NCI-H187 (cell line): ENCODE measurements at places on chromosomes 2 and 18.

- DNase-seq: no peak
Observed at GRCh38 chr2:44430342-44430741, 68.6 kb downstream of the CAMKMT start.

DNA sequence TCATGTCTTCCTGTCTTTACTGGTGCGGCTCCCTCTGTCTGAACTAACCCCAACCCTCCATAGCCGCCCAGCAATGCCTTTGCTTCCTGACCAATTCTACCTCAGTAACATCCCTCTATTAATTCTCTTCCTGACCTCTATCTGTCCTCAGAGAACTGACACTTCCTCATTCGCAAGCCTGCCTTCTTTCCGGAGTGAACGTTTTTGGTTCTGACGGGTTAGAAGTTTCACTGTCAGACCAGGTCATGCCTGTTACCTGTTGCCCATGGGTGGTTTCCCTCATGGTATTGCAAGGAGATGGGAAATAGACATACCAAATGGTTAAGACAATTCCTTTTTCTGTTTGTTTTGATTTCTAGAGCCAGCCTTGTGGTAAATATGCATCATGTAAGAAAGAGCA lies 453.4 kb upstream of the SLC14A2 start:
- no peak for DNase-seq

GRCh38 chr18:42078711-42079110 lies 123.7 kb downstream of the PIK3C3 start:
- no peak for DNase-seq

DNA sequence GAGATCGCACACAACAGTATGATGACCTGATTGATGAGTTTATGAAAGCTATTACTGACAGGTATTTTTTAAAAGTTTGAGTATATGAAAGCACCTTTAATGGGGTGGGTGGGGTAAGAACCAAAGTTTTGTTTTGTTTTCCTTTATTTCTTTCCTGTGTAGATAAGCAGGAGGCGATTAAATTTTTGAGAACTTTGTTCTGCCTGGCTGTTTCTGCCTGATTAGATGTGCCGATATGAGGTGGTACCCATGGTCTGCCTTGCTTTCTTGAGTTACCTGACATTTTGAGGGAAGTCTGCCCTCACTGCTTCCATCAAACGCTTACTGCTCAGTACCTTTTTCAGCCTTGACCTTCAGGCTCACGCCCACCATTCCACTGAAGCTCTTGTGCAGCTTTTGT lies 39.2 kb downstream of the ME2 start:
- DNase-seq: no peak

DNA sequence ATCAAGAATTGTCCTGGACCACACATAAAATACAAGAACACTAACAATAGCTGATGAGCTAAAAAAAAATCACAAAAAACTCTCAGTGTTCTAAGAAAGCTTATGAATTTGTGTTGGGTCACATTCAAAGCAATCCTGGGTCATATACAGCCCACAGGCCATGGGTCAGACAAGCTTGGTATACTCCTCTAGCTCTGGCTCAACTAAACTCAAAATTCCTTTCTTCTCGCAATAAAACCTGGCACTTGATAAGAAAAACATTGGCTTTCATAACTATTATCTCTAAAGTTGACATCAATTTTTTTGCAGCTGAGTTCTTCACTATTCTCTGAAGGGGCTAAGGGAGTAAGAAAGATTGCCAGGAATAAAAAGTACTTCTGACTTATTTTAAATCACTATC lies 38.3 kb downstream of the FBXO48 start:
- no peak for DNase-seq

GRCh38 chr18:13849791-13850190 lies 25.8 kb downstream of the MC5R start:
- DNase-seq: no peak

GRCh38 chr18:63664571-63664970 lies 2.9 kb upstream of the SERPINB3 start:
- no peak for DNase-seq

DNA sequence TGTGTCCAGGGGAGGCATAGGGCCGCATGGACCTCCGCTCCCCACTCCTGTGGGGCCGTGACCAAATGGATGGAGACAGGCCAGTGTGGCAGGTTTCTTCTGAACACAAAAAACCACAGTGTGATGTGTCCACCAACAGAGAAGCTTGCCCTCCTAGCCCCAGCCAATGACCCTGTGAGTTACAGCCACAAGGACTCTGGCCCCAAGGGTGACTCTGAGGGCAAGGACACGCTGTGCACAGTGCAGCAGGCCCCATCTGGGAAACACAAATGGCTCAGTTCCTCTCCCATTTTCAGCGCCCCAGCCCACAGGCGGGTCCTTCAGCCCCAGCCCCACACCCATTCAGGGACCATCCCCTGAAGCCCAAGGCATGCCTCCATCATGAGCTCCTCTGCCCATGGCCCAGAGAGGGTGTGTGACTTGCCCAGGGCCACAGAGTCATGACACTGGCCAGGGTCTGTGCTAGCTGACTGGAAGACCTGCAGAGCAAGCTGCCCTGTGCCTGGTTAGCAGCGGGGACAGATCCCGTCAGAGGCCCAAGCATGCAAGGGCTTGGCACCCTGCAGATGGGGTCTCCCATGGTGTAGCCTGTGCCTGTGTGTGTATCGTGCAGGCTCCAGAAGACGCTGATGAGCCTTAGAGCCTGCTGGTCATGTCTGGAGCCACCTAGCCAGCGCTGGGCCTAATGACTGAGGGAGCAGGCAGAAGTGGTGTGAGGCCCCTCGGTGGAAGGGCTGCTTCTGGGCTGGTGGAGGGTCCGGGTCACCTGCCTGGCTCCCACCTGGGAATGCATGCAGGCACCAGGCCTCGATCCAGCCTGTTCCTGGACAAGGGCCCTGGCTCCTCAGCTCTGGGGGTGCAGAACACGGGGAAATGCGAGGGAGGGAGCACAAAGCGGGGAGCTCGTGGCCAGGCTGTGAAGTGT lies 47.7 kb downstream of the HS6ST1 start:
- DNase-seq: no peak

DNA sequence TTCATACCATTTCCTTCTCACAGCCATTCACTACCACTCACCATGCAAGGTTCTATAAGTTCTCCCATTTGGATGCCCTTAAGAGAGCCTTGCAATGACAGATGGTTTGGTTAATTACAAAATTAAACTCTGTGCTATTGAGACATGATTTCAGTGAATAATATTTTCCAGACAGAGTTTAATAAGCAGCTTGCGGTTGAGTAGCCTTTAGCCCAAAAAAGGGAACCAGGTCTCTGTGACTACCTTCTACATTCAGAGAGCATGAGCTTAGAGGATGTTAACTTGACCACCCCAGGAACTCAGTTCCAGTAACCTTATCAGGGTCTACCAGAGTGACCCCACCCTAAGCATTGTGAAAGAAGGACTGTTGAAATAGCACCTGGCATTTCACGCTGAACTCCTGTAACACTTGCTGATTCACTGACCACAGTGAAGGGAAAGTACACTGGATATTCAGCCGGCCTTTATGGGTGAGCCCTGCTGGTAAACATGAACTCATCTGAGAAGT lies 1173.1 kb upstream of the ZEB2 start:
- DNase-seq: no peak

GRCh38 chr2:140064243-140064642 lies 1284.1 kb upstream of the NXPH2 start:
- no peak for DNase-seq

DNA sequence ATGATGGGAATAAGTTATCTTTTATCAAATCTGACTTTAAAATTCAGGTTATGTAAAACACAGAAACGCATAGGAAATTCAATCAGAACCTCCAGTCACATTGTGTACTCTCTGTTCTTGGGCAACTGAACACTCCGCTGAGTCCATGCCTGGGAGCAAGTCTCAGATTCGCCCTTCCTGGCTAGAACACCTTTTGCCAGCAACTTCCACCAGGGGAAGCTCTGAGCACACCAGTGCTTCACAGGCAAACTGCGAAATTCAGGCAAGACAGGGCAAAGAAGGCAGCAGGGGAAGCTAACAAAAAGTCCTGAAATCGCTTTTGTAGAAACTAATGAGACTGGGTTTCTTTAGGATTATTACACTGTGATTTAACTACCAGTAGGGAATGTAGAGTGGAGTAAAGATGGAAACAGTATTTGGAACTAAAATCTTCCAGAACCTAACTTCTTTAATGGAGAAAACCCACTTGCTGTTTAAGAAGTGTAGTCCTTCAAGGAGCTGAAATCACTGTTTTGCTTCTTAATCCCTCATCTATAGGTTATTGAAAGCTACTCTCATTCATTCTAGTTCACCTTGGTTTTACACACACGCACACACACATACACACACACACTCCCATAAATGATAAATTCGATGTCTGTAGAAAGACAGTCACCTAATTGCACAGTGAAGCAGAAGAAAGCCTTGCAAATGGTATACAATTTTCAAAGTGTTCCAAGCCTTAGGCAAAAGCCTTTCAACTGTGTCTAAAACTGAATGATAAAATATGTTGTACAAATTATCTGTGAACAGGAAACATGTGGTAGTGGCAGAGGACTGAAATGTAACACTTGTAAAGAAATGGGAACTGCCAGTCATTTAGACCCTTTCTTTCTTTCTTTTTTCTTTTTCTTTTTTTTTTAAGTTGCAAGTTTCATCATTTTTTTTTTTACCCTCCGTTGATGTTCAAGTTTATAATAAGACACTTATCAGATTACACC lies 214.5 kb downstream of the TMEM182 start:
- no peak for DNase-seq

DNA sequence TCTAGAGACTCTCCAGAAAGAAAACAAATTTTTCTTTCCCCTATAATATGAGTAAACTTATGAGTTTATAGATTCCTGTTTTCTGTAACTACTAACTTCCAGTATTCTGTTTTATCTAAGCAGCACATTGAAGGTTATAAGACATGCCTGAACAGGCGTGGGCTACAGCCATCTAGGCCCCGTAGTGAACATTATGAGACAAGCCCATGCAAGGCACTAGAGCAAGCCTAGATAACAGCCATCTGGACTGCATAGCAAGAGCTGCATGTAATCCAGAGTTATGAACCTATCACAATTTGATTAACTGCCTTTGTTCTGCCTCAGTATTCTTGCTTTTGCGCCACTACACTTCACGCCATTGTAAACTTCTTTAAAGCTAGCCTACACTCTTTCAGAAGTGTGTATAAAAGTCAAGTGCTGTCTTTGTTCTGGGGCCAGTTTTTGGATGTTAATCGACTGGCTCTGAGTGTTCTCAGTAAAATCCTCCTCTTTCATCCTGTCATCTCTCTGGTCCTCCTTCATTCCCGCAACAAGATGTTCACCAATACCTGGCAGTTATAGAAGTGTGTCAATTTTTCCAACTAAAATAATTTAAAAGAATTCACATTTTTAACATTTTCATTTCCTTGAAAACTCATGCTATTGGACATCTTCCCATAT lies 3.0 kb upstream of the SULT1C3 start:
- DNase-seq: no peak

DNA sequence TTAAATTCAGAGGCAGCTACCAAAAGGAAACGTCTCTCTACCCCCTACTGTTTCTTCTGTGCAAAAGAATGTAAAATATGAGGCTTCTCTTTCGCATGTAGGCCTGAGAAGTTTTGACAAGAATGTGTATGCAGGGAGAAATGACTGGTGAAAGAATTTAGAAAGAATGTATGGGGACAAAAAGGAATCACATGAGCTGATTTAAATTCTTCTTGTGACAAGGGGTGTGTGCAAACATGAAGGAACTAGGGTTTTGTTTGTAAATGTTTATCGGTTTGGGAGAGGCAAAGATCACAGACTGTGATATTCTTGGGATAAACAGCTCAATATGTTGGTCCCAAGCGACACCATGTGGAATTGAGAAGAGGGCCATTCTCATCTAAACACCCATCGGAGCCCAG lies 345.2 kb upstream of the VRK2 start:
- no peak for DNase-seq

DNA sequence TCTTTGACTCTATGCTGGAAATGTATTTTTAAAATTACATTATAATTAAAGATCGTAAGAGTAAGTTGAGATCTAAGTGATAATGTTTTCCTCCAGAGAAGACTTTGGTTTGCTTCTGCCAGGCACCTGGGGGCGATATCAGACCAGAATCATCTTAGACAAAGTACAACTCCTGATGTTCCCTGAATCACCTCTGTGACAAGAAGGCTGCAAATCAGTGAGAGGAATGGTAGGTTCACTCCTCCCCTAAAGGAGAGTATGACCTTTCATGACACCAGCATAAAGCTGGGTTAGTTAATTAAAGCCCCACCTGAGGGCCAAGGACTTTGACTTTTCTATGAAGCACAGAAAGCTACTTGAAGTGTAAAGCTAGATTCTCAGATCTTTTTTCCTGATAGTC lies 114.4 kb upstream of the DTNA start:
- no peak for DNase-seq

DNA sequence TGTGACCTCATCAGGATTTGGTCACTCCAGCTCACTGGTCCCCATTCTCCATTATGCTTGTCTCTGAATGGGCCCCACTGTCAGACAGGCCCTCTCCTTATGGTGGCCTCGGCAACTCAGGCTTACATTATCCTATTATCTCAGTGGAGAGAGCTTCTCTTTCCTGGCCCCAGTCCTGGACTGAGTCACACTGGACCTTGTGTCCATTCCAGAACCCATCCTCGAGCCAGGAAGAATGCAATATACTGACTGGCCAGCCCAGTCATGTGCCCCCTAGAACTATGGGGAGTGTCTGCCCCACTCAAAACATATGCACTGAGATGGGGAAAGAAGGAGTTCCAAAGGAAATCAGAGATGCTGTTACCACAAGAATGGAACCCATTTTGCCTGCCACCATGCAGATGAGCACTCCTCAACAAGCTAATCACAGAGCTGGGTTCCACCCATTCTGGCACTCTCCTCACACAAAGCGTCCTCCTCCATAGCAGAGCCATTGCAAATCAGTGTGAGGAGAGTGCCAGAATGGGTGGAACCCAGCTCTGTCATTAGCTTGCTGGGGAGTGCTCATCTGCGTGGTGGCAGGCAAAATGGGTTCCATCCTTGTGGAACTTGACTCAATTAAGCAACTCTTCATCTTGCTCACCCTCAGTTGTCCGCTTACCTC lies 71.9 kb downstream of the CHRNA1 start:
- DNase-seq: no peak

DNA sequence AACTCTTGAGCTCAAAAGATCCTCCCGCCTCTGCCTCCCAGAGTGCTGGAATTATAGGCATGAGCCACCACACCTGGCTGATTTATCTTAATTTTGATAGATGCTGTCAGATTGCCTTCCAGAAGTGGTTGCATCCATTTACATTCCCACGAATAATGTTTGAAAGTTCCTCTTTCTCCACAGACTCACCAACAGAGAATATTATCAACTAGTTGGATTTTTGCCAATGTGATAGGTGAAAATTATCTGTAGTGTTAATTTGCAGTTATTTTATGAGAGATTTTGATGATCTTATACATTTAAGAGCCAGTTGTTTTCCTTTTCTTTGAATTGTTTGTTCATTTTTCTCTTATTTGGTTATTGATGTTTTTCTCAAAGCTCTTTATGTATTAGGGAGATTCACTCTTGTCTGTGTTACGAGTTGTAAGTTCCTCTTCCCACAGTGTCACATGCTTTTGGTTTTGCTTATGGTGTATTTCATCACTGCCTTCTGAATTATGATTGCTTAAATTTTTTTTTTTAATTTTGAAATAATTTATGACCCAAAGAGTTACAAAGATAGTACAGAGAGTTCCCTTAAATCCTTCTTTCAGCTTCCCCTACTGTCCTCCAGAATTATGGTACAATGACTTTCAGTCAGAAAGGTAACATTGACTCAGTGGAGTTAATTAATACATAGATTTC lies 20.7 kb upstream of the NT5DC4 start:
- no peak for DNase-seq
